ENCODE measurements at places on chromosomes 5 and 9.

- DNase-seq: no peak
Observed at GRCh38 chr9:75909776-75910175, 19.3 kb downstream of the PCSK5 start.

DNA sequence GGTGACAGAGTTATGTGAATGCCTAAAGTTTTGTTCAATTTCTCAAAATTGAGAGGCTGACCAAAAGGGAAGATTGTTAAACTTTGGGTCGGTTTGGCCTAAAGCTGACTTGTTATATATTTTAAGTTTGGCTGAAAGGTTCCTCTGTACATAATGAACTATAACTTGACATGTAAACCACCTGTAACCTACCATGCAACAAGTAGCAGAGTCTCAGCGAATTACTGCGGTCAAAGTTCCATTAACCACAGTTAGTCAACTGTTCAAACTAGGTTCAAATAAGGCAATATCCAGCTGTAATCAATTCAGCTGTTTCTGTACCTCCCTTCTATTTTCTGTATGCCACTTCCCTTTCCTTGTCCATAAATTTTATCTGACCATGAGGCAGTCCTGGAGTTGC, 325.1 kb upstream of the NMUR2 start:
- DNase-seq: no peak

DNA sequence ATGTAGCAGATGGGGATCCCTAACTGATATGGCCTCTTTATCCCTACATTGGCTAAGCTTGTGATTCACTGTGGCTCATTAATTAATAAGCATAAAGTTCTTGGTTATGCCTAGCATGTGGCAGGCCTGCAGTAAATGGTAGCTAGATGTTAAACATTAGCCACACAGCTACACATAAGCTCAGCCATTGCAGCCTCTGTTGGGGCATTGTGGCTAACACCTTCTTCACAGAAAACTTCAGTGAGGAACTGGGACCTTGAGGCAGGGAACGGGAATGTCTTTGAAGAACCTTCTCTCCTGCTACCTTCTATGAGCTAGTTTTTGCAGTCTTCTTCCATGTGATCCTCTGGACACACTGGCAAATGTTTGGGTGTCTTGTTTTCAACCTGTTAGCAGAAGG, 338.2 kb downstream of the NTRK2 start:
- DNase-seq: no peak

DNA sequence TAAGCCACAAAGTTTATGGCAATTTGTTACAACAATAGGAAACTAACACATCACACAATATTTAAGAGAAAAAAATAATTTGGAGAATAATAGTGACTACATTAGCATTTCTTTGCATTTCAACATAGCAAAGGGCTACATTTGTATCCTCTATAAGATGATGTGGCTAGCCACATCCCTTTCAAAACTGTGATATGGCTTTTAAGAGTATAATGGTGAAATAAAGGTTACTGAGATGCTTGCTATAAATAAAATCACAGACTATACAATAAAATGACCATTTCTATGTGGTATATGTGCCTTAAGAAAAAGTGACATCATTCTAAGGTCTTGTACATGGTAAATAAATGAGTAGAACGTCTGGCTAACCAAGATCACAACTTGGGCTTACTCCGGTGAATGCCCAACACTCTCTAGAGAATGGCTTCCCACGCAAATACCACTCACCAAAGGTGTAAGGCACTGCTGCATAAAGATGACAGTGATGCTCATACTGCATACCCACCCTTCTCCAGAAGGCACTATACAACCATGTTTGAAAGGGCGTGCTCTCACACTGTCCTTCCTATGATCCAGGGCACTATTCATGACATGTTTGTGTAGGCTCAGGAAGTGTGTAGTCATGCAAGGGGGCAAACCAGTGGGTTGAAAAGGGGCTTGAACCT, 286.5 kb downstream of the MLLT3 start:
- DNase-seq: no peak

GRCh38 chr9:123073441-123073840, 40.0 kb downstream of the GPR21 start:
- no peak for DNase-seq

- DNase-seq: no peak
Observed at GRCh38 chr5:142659405-142659804, 26.5 kb downstream of the FGF1 start.

GRCh38 chr5:82982846-82983245, 94.3 kb downstream of the TMEM167A start:
- DNase-seq: no peak

GRCh38 chr9:92774274-92774673, 9.6 kb upstream of the BICD2 start:
- no peak for DNase-seq

GRCh38 chr9:97804059-97804365, 49.0 kb upstream of the FOXE1 start:
- DNase-seq: no peak

All from stimulated activated CD4-positive, alpha-beta T cell treated with anti-CD3 and anti-CD28 coated beads, Interleukin-2, amount 100 ng/mL, for 24 hours (primary cell).